ENCODE measurements at places on chromosomes 5 and 9.

DNA sequence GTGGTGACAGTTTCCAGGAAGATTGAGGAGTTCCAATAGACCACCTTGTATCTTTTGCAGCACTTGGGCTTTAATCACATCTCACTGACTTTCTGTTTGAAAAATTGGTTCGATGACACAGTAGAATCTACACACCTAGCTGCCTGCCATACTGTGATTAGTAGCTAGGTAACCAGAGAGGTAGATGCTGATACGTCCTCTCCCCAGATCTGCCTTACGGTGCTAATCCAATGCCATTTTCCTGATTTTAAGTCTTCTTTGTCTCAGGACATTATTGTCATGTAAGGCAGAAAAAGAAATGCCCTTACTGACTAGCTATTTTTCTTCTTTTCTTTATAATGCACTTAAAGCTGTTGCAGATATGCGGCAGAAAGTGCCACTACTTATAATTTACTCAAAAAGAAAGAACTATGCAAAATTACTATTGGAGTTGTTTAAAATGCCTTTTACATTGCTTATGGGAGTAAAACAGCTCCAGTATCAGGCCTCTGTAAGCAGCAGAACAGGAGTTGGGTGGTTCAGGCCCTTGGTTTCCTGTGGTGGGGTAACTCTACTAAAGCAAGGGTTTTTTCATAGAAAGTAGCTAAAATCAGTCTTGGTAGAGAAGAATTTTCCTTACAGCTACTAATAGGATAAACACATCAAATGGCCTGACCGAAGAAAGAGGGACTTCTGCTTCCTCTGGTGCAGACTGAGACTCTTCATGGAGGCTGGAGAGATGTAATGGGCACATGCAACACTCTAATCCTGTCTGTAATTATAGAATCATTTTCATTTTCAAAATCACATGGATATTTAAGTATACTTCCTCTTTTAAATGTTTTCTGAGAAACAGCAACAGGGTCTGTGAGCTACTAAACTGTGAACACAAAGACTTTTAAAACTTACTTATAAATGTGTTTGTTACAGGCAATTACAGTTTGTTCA lies 177.2 kb downstream of the MAPKAP1 start:
- no peak for DNase-seq

- no peak for DNase-seq
Measured at GRCh38 chr5:132221781-132222648, 5.6 kb downstream of the P4HA2 start.

- no peak for DNase-seq
Measured at GRCh38 chr9:69097064-69097463, 61.5 kb downstream of the FXN start.

DNA sequence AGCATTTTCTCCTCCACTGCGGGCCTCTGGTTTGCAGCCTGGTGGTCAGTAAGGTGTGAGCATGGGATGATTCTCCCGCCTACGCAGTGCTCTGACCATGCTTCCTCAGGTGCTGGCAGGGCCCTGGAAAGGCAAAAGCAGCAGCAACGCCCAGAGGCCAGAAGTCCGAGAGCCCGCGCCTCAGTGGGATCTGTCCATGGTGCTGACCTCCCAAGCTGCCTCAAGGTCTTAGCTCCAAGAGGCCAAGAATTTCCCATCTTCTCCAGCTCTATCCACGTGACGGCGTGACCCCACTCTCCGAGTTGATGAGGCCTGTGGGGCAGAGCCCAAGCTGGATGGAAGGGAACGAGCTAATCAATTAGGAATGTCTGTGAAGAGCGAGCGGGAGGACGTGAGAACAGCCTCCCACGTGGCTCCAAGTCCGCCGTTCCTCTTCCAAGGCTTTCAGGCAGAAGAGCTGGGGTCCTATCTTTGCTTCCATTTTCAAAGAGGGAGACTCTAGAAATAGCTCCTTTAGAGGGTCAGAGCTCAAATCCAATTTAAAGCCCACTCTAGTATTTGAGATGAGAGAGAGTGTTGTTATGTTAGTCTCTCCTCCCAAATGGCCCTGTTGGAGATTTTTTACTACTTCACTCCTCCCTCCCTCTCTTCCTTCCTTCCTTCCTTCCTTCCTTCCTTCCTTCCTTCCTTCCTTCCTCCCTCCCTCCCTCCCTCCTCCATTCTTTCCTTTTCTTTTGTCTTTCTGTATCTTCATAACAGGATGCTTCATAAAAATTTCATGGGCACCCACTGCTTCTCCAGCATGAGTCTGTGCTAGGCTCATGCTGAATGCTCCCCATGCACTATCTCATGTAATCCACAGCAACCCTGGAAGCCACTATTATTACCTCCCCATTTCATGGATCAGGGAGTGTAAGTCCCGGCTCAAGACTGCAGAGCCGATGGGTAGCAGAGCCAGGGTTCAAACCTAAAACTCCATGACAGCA lies 69.3 kb downstream of the OLFM1 start:
- peak; percentile 71 for DNase-seq

GRCh38 chr5:88248743-88249540 lies 19.7 kb downstream of the TMEM161B start:
- no peak for DNase-seq

GRCh38 chr5:33601881-33602280 lies 161.1 kb downstream of the TARS1 start:
- DNase-seq, result no peak

DNA sequence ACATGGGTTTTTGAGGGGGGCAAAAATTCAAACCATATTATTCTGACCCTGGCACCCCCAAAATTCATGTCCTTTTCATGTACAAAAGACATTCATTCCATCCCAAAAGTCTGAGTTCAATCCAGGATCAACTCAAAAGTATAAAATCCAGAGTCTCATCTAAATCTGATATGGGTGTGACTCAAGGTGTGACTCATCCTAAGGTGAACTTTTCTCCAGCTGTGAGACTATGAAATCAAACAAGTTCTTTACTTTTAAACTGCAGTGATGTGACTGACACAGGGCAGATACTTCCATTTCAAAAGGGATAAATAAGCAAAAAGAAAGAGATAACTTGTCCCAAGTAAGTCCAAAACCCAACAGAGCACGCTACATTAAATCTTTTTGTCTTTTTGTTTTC lies 20.6 kb upstream of the CYLC2 start:
- DNase-seq, result no peak

DNA sequence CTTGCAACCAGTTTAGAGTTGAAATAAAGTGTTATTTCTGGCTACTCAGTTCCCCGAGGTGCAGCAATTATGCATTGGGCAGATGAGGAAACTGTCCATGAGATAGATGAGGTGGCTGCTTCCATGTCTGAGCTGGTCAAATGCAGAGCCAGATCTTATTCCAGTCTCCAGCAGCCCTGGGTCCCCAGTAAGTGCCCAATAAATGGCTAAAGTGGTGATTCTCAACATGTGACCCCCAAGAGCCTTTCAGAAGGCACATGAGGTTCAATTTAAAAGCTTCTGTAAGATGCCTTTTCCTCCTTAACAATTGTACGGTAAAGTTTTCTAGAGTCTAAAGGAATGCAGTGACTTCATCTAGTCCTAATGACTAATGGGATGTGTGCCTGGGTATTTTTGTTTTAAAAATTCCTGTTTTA lies 17.5 kb downstream of the ATOX1 start:
- DNase-seq, result no peak

DNA sequence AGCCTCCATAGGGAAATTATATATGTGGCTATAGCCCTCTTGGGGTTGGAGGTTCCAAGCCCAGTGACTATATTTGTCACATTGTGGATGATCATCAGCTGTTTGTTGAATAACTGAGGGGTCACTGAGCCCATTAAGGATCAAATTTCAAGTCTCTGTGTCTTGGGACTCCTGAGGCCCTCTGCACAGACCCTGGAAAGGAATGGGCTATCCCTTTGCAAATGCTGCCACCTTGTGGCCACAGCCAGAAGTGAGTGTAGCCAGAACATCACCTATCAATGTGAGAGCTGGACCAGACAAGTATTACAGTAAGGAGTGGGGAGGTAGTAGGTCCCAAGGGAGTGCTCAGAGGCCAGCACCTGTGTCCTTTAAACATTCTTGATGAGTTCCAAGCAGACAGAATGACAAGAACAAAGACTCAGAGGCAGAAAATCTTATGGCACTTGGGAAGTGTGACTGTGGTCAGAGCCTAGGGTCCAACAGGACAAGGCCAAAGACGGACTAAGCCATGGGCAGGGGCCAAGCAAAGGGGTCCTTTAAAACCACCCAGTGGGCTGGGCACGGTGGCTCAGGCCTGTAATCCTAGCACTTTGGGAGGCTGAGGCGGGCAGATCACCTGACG lies 8.2 kb downstream of the RPP25L start:
- DNase-seq, result no peak

- DNase-seq, result peak; percentile 35
Measured at GRCh38 chr5:57692582-57693487, 210.2 kb upstream of the ACTBL2 start.

GRCh38 chr5:150313921-150314716 lies 11.4 kb upstream of the ARSI start:
- DNase-seq, result no peak

- no peak for DNase-seq
Measured at GRCh38 chr9:125906893-125907292, 159.7 kb downstream of the PBX3 start.

GRCh38 chr5:166596043-166596442 lies 1695.4 kb upstream of the WWC1 start:
- DNase-seq, result no peak

DNA sequence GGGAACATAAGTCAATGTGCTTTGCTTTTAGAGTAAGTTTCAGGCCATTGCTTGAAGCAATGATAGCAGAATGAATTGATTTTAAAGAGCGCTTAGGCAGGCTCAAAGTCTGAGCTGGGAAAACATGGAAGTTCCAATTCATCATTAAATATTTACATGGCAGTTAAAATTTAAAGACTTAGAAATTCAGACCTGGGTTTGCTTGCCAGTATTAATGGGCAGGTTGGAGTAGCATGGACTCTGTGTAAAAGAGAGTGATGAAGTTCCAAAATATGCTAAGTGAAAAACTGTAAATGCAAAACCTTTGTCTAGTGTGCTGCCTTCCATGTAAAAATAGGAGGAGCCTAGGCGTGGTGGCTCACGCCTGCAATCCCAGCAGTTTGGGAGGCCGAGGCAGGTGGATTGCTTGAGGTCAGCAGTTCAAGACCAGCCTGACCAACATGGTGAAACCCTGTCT lies 48.3 kb upstream of the PIK3R1 start:
- no peak for DNase-seq

DNA sequence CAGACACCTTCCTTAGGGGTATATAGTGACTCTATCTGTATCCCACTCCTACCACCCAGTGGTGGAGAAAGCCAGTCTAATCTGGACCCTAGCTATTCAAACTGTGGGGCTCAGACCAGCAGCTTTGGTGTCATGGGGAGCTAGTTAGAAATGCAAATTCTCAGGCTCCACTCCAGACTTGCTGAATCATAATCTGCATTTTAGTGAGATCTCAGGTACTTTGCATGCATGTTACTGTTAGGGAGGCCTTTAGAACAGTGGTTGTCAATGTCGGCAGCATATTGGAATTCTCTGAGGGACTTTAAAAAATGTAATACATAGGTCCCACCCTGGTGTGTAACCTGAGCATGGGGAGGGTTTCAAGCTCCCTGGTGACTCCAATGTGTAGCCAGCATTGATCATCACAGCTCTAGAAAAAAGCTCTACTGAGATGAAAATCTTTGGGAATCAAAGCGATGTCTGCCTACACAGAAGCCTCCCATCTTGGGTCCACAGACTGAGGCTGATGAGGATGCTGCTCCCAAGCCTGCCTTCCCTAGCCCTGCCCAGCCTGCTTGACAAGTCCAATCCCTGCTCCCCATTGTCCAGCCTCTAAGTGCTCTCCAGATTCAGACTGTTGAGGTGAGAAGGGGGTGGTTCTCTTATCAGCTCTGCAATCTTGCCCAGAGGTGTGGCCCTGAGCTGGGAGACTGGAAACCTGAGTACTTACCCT lies 11.9 kb upstream of the GM2A start:
- DNase-seq, result no peak

DNA sequence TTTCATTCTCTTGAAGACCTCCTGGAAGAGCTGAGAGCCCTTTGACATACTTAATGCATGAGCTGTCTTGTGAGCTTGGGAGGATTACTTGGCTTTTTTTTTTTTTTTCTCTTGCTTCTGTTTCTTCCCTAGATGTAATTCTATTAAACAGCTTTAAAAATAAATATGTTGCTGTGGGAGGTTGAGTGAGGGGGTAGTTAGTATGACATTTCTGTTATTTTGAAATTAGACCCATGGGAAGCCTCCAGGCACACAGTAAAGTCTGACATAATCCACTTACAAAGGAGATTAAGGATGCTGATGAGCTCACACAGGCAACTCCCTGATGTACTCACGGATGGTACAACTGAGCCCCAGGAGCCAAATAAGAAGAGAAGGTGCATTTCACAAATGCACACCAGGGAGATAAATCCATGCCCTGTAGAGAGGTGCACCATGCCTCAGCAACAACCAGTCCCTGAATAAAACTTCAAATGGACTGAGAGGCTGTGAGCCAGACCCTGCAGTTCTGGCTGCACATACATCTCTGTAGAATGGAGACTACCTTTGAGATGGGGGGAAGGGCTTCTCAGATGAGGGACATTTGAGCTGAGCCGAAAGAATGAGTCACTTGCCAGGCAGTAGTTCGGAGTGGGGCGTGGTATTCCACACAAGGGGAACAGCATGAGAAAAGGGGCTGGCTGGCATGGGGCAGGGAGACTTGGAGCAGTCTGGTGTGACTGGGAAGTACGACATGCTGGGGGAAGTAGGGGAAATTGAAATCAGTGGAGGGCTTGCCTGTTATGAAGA lies 68.7 kb downstream of the ACTL7B start:
- DNase-seq, result no peak

DNA sequence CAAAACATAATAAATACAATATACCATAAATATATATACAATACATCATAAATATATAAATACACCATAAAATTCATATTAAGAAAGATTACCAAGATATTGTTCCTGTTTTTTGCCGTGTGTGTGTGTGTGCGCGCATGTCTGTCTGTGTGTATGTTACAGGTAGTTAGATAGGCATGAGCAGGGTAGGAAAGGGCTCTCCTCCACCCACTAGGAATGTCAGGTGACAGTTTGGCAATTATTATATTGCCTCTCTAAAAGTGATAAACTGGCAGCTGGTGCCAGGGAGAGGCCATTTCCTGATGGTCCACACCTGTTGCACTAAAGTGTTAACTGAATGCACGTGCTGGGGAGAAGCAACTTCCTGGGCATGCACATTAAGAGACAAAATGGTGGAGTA lies 232.8 kb downstream of the ADAMTS6 start:
- DNase-seq, result no peak

GRCh38 chr5:56607074-56607473 lies 208.3 kb upstream of the MAP3K1 start:
- DNase-seq, result no peak

DNA sequence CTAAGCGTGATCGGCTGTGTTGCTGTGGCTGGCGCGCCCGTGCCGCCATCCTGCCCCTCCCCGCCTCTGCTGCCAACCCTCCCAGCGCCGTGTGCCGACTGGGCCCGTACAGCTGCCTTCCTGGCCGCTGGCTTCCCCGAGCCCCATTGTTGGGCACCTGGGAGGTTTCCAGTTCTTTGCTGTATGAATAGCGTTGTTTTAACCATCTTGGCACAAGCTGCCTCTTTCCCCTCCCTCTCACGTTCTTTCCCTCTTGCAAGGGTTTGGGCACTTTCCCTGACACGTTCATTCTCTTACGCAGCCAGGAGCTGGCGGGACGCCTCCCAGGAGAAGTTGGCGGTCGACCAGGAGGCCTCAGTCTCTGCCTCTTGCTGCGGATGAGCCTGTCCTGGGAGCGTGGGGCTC lies 43.1 kb upstream of the RXRA start:
- no peak for DNase-seq
